D341Med (cell line): ENCODE measurements at places on chromosomes 7 and 10.

GRCh38 chr7:149325248-149325647 is 63.3 kb downstream of the ZNF783 start:
- no peak for DNase-seq

DNA sequence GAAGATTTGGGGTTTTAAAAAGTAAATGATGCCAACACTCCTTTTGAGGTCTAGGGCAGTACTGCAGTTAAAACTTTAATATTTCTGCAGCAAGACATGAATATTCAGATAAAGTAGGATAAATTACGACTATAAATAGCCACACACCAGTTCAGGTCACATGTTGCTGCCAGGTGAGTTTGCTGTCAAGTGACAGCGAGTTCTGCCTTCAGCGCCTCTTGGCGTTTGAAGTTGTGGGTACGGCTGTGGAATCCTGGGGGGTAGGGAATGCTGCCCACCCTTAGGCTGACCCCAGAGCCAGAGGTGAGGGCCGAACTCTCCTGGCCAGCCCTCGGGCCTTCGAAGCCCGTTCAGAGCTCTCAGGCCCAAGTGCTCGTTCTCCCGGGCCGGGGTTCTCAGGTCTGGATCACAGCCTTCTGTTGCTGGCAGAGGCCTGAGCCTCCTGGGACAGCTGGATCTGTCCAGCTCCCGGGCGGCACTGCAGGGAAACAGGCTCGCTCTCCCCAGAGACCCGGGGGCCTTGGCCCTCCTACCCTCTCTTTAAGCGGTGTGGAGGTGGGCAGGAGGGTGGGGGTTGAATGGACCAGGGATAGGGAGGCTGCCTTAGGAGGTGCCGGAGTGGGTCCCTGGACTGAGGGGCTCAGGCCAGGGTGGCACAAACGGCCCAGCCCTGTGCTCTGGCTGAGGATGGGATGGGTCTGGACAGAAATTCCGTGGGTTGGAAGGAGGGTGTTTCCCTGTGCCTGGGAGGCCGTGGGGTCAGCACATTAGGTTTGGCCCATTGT is 5.4 kb downstream of the BRI3 start:
- peak; percentile 27 for DNase-seq

GRCh38 chr10:34351161-34351560 is 463.9 kb downstream of the PARD3 start:
- DNase-seq = no peak

DNA sequence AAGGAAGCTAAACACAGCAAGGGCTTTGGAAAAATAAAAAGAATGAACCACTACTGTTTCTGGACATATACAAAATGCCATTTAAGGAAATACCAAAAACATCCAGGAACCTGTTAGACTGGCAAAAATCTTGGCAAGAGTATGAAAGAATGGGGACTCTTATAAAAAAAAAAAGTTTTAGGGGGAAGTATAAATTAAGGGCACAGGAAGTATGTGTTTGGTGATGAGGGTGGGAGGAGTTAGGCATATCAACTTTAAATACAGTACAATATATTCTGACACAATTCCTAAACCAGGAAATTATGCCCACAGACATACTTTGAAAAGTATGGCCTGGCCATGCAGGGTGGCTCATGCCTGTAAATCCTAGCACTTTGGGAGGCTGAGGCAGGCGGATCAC is 74.2 kb downstream of the WAPL start:
- no peak for DNase-seq

DNA sequence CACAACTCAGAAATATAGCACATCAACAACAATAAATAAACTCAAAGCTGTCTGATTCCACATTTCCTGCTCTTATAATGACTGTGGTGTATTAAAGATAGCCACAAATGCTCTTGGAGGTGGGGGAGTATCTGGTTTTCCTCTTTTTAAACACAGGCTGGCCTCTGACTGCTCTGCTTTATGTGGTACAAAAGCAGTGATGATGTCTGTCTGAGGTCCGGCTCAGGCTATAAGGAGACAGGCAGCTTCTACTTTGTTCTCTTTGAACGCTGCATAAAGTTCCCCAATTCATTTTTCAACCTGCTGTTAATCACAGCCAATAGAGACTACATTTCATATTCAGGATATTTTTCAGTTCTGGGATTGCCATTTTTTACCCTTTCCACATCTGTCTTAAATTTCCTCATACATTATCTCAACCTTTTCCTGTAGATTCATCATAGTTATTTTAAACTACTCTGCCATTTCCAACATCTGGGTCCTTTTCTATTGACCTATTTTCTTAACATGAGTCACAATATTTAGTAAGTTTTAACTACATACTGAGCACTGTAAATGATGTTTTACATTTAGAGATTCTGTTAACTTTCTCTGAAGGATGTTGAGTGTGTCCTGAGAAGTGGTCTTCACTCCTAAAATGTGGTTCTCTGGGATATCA is 64.9 kb downstream of the CRPPA start:
- DNase-seq = no peak

DNA sequence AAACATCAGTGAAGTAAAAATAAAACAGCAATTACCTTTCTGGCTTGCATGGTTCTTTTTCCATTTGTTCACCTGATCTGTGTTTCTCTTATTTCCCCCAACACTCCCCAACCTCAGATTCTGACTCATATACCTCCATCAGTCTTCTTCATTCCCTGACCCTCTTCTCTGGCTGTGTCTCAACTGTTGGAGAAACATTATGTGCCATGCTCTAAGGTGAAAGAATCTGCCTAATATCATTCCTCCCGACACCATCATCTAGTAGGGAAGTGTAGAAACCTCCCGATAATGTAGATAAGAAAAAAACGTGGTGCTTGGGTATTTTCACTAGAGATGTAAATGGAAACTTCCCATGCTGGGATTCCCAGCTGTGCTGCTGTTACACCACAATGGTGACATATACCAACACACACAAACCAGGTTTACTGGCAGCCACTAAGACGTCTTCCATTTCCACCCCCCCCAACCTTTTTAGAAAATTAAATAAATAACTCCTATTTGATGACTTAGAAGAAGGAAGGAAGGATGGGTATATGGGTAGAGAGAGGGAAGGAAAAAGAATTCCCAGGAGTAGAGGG is 63.4 kb downstream of the OSBPL3 start:
- no peak for DNase-seq

GRCh38 chr10:114357515-114357996 is 46.7 kb downstream of the AFAP1L2 start:
- no peak for DNase-seq

DNA sequence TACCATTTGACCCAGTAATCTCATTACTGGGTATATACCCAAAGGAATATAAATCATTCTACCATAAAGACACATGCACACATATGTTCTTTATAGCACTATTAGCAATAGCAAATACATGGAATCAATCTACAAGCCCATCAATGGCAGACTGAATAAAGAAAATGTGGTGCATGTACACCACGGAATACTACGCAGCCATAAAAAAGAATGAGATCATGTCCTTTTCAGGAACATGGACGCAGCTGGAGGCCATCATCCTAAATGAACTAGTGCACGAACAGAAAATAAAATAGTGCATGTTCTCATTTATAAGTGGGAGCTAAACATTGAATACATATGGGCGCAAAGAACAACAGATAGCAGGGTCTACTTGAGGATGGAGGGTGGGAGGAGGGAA is 26.6 kb downstream of the NRP1 start:
- no peak for DNase-seq

DNA sequence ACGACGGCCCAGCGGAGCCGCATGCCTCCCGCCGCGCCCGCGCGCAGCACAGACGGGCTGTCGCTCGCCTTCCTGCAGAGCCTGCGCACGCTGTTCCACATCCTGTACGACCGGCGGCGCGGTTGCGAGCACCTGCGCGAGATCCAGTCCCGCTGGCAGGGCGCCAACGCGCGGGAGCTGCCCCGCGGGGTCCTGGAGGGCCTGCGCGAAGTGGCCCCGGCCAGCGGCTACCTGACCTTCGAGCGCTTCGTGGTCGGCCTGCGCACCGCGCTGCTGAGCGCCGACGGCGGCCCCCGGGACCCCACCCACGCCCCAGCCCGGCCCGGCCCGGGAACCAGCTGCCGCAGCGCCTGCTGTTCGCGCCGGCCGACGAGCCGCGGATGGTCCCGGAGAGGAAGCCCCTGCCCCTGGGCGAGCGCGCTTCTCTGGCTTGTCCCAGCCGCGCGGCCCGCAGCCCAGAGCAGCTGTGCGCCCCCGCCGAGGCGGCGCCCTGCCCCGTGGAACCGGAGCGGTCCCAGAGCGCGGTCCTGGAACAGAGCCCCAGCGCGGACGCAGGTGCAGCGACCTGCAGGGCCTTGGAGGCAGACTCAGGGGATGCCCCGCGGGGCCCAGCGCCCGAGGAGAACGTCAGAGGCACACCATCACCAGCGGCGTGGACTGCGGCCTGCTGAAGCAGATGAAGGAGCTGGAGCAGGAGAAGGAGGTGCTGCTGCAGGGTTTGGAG is 25.3 kb upstream of the ZNF716 start:
- no peak for DNase-seq

GRCh38 chr7:128347647-128348097 is 4.0 kb upstream of the RBM28 start:
- DNase-seq = peak; percentile 72

- DNase-seq = no peak
These were observed 8.9 kb downstream of the GRID2IP start for GRCh38 chr7:6542368-6542767.

- peak; percentile 18 for DNase-seq
These were observed 13.0 kb downstream of the ZNF316 start for GRCh38 chr7:6650086-6650485.

- no peak for DNase-seq
These were observed 33.2 kb downstream of the TRIM8 start for GRCh38 chr10:102677331-102678067.

DNA sequence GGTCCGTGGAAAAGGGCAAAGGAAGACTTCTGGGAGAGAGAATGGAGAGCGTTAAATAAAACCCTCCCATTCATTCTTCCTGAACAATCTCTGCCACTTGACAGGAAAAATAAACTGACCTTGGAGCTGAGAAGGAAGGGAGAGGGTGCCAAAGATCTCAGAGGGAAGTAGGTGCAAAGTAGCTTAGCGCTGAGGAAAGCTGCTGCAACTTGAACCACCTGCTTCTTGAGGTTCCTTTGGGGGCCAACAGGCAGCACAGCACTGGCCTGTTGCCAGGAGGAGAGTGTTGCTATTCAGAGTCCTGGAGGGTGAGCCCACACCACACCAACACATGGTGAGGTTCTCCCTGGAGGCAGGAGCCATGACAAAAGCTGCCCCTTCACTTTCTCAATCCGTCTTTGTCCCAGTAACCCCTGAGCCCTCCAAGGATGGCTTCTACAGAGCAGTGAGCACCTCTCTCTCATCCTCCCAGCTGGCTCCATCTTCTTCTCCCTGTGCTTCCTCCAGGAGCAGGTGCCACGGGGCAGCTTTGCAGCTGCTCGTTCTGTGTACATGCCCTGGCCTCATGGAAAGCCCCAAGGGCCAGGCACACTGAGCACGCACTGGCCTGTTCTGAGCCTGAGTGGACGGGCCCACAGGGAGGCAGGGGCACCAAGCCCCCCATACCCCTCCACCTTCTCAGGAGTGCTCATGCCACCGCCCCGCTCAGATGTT is 101.3 kb downstream of the STRA8 start:
- no peak for DNase-seq
